ENCODE measurements at places on chromosomes 2 and 18. TPM values are rescaled to one million over a fixed set of nuclear protein-coding genes. Genes with fewer than 3 reads are reported as not detected.

The SPP2 gene
- not detected for total RNA-seq

The DHRS9 gene
- not detected for total RNA-seq

The RTP5 gene
- total RNA-seq: not detected

The SLC11A1 gene
- 0.29 TPM for total RNA-seq

The SERPINB12 gene
- total RNA-seq: not detected

The B3GNT7 gene
- 0.72 TPM for total RNA-seq

The TEX51 gene
- total RNA-seq: not detected
